ENCODE measurements at places on chromosomes 4 and X.

DNA sequence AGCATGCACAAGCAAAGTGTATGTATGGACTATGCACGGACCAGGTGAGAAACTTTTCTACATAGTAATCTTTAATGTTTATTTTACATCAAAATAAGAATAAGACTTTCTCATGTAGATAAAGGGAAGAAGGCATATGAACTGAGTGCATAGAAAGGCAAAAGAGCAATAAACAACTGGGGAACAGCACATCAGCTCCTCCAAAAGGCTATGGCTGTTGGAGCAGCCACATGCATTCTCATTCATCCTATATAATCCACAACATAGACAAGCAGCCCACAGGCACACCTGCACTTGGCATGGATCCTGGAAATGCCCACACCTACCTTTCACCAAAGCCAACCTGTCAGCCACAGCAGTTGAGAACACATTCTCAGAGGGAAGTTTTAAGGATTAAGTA, 586.9 kb upstream of the INTU start:
- peak; percentile 39 for DNase-seq

GRCh38 chr4:84837751-84838150, 128.7 kb downstream of the WDFY3 start:
- no peak for DNase-seq

DNA sequence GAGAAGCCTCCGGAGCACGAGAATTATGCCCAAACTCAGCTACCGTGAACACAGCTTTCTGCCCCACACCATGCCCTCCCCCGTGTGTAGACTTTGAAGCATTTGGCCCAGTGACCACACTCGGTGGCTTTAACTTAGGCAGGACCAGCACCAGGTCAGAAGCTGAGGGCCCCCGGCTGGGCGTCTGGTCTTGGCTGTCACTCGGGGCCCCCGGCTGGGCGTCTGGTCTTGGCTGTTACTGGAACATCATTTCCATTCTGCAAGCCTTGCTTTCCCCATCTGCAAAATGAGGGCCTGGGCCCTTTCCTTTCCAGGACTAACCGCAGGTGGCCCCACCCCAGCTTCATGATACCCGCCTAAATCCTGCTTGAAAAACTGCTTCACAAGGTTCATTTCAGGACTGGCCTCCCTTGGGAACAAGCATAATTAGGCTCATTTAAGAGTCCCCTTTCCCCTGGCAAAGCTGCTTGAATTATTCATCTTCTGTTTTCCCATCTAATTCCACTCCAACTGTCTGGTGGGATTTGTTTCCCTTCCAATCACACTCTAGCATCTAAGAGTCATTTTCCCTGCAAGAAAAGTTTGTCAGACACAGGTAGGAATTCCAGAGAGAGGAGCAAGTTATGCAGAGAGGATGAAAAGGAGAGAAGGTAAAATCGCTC, 82.5 kb downstream of the WFS1 start:
- no peak for DNase-seq

- no peak for DNase-seq
Observed at GRCh38 chr4:174281182-174281737, 2.2 kb downstream of the FBXO8 start.

- no peak for DNase-seq
Observed at GRCh38 chr4:11650801-11651596, 222.3 kb upstream of the HS3ST1 start.

DNA sequence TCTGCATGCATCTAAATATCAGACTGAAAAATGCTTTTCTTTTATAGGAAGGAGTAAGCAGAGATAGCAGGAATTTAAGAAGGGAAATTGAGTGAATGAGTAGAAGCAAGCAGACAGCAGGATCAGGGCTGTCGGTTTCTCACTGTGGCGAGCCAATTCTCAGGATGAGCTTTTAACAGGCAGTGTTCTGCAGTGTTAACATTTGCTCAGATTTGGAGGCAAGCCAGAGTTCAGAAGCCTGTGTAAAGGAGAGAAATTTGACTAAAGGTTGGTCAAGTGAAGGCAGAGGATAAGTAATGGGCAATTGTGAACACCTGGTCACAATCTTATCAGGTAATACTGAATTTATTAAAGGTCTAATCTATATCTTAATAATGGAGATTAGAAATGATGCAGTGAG, 133.3 kb upstream of the MAGEB16 start:
- DNase-seq: no peak

- DNase-seq: no peak
Observed at GRCh38 chrX:130637591-130637990, 235.8 kb downstream of the RBMX2 start.

DNA sequence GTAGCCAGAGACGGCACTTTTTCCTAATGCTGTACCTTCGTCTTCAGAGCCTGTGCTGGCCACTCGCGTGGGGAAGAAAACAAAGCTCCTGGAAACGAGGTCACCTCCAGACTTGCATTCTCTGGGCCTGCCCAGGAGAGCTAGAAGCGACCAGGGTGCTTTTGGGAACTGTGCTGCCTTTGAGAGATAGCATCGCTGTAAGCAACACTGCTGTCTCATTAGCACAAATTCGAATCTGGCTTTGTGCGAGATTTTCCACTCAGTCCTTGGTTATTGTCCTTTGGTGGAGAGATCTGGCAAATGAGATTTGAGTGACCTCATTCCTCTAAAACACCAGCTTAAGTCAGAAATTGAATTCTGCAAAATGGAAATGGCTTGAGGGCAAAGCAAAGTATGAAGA, 66.1 kb upstream of the TLR3 start:
- no peak for DNase-seq

DNA sequence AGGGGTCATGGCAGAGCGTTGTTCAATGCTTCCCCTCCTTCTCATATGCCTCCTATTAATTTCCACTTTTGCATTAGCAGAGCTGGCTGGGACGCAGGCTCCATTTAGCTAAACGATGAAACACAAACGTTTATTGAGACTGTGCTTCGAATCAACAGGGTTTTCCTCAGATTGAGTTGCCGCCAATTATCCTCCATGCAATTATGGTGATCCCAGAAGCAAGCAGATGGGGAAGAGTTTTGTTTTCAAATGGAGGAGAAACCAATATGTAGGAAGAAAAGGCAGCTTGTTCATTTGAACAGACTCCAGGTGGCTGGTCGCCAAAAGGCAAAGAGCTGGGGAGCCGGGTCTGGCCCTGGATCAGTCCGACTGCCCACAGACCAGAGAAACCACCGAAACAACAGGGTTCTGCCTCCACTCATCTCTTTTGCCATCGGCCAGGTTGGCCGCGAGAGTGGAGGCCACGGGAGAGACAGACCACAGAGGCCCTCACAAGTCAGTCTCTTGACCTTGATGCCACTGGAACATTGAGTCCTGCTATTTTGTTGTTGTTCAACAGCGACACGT, 184.8 kb downstream of the GBA3 start:
- peak; percentile 27 for DNase-seq

DNA sequence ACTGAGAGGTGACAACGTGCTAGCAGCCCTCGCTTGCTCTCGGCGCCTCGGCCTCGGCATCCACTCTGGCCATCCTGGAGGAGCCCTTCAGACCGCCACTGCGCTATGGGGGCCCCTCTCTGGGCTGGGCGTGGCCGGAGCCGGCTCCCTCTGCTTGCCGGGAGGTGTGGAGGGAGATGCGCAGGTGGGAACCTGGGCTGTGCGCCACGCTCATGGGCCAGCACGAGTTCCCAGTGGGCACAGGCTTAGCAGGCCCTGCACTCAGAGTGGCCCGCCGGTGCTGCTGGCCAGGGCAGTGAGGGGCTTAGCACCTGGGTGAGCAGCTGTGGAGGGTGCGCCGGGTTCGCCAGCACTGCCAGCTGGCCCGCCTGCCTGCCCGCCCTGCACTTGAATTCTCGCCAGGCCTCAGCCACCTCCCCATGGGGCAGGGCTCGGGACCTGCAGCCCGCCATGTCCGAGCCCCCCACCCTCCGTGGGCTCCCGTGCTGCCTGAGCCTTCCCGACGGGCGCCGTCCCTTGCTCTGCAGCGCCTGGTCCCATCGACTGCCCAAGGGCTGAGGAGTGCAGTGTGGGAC, 148.0 kb downstream of the RAPGEF2 start:
- no peak for DNase-seq

GRCh38 chrX:136246201-136246600, 5.0 kb downstream of the MAP7D3 start:
- DNase-seq: no peak

DNA sequence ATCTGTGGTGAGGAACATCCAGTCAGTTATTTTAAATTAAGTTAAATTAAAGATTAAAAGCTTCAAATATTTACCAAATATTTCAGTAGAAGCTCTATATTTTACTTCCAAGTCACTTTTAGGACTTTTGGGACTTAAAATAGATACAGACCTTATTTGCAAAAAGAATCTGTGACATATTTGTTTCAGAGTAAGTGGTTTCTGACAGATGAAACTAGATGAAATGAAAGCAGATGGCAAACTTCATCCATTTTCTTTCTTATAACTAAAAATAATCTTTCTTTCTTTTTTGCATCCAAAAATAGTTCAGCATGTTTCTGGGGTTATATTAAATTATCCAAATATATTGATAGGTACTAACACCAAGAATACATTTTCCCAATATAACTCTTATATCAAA, 6.6 kb upstream of the UTP3 start:
- no peak for DNase-seq

GRCh38 chr4:6196324-6196723, 4.0 kb downstream of the JAKMIP1 start:
- DNase-seq: no peak

DNA sequence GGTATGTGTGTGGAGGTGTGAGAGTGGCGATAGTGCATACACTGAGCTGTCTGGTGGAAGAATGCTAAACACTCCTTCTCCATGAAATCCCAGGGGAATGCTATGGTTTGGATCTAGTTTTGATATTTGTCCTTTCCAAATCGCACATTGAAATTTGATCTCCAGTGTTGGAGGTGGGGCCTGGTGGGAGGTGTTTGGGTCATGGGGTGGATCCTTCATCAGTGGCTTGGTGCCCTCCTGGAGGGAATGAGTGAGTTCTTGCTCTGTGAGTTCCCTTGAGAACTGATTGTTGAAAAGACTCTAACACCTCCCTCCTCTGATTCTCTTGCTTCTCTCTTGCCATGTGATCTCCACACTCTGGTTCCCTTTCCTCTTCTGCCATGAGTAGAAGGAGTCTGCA, 114.1 kb upstream of the HHIP start:
- no peak for DNase-seq

- DNase-seq: peak; percentile 11
Observed at GRCh38 chr4:170307182-170307581, 217.4 kb upstream of the AADAT start.

DNA sequence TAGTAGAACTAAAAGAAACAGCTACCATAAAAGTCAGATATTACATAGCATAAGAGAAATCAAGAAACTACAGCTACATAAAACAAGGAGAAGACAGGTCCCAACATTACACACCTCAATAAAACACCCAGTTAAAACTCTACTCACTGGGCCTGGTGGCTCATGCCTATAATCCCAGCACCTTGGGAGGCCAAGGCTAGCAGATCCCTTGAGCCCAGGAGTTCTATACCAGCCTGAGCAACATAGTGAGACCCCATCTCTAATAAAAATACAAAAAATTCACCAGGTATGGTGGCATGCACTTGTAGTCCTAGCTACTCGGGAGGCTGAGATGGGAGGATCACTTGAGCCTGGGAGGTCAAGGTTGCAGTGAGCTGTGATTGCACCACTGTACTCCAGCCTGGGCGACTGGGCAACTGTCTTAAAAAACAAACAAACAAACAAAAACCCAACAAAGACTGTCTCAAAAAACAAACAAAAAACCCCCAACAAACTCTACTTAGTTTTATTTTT, 15.2 kb upstream of the TXLNG start:
- no peak for DNase-seq

- no peak for DNase-seq
Observed at GRCh38 chr4:64713256-64713840, 304.1 kb upstream of the TECRL start.

DNA sequence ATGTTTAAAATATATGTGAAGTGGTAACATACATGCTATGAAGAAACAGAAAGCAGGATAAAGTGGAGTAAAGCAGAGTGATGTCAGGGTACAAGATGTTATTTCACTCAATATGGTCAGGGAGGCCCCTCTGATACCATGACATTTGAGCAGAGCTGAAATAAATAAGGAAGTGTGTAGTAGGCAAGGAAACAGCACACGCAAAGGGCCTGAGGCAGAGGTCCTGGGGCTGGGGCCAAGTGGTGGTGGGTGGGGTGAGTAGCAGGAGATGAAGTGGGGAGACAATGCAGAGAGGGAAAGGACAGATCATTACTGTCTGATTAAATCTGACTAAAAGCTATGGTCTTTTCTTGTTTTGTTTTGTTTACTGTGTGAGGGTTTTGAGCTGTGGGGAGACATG, 61.1 kb downstream of the FAM13A start:
- DNase-seq: no peak

- no peak for DNase-seq
Observed at GRCh38 chrX:96551322-96551872, 133.2 kb upstream of the DIAPH2 start.

DNA sequence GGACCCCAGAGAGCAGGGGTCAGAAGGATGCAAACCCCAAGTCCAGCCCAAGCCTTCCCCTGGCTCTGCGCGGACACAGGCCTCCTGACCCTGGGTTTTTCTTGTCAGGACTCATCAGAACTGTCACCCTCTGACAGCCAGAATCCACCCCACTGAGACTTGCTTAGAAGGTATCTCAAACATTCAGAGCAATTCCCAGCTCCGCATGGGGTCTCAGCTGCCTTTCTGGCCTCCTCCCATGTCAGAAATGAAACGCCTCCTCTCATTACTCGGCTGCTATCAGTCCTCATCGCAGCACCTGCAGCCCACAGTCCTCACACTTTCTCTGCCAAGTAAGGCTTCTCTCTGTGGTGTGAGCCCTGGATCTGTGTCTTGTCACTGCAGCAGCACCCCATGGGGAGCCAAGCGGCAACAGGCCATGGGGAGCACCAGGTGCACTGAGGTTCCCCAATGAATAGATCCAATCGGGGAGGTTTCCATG, 97.8 kb downstream of the WFS1 start:
- DNase-seq: peak; percentile 95

- DNase-seq: no peak
Observed at GRCh38 chr4:109611045-109611646, 51.1 kb downstream of the MCUB start.

GRCh38 chr4:43132010-43132582, 239.6 kb downstream of the GRXCR1 start:
- peak; percentile 57 for DNase-seq

DNA sequence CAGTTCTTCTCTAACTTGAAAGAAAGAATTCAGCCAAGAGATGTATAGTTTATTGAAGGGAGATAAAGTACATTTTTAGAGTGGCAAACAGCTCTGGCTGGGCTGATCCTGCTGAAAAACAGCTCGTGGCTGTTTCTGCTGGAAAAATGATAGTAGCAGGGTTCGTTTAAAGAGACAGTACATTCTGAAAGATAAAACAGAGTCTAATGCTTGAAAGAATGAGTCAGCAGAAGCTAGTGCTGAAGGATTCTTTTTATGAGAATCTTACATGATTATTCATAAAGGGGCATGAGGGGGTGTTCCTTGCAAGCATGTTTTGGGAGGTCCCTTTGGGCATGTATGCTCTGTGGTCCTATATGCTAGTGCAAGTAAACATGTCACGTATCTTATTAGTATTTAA, 790.0 kb downstream of the PCDH18 start:
- DNase-seq: no peak

GRCh38 chr4:32462944-32463343, 1742.8 kb downstream of the PCDH7 start:
- no peak for DNase-seq

GRCh38 chr4:141246683-141247429, 26.2 kb downstream of the ZNF330 start:
- no peak for DNase-seq

Data from COR-L47 (cell line).